Ureter (tissue), 1 donor: ENCODE measurements at places on chromosomes 13 and 19.

DNA sequence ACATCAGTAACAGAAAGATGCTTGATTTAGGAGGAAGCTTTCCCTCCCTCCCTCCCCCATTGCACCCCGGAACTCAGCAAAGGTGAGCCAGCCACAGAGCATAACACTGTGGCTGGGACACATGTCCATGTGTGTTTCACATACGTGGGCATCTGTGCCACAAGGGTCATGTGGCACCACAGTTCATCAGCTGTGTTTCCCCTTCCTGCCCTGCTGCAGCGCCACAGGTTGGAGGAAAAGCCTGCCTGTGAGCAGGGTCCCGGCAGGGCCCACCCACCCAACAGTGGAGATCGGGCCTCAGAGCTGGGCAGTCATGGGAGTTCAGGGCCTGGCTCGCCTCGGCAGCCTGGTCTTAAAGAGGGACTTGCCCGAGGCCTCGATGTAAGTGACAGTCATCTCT is 2.8 kb downstream of the ACP5 start:
- no peak for DNase-seq

GRCh38 chr13:26074706-26075105 is 22.9 kb upstream of the SHISA2 start:
- DNase-seq = no peak

- DNase-seq = no peak
These were observed 136.4 kb upstream of the HTR2A start for GRCh38 chr13:47033216-47033615.

- no peak for DNase-seq
These were observed 26.0 kb downstream of the CERS1 start for GRCh38 chr19:18869781-18870530.

DNA sequence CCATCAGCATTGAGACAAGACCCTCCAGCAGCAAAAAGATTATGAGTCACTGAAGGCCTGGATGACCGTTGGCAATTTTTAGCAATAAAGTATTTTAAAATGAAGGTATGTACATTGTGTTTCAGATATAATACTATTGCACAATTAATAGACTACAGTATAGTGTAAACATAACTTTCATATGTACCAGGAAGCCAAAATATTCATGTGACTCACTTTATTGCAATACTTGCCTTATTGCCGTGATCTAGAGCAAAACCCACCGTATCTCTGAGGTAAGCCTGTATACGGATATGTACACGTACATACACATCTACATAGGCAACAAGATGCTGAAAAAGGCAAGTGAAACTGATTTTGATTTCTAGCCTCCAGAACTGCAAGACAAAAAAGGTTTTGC is 103.3 kb downstream of the EDNRB start:
- no peak for DNase-seq

DNA sequence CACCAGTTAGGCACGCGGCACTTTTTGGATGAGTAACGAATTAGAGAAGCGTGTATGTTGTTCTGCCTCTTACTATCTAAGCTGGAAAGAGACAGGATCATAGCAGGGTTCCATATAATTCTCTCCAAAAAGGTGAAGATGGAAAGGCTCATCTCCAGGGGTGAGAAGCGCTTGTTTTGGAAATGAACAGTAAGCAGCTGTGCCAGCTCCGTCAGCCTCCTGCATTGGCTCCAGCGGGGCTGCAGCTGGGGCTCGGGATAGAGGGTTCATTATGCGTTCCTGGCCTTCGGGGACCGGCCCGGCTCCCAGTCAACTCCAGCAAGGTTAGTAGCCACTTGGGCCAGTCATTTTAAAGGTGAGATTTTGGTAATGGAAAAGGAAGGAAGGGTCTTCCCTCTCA is 155.5 kb downstream of the COL4A1 start:
- DNase-seq = no peak

DNA sequence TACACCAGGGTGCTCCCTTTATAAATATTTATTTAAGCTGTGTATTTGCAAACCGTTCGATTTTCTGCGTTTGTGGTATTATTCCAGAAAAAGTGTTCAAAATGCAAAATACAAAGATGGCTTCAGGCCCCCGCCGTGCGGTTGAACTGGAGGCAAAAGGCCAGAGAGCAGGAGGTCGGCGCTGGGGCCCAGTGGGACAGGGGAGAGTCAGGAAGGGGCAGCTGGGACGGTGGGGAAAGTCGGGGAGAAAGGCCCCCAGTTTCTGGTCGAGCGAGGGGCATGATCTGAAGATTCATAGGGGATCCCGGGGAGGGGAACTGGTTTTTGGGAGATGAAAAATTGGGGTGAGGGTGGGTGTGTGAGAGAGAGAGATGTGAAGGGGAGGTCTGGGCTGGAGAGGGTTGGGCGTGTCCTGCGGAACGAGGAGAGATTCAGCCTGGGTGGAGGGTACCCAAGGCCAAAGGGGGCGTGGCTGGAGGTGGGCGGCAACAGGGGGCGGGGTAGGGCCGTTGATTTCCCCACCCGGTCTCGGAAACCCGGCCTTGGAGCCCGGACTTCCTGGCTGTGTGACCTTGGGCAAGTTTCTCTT is 678 bp downstream of the ISOC2 start:
- peak; percentile 91 for DNase-seq

- DNase-seq = no peak
These were observed 10.7 kb downstream of the ANO8 start for GRCh38 chr19:17323964-17324332.

- DNase-seq = no peak
These were observed 10.7 kb downstream of the EPSTI1 start for GRCh38 chr13:42981317-42981716.

DNA sequence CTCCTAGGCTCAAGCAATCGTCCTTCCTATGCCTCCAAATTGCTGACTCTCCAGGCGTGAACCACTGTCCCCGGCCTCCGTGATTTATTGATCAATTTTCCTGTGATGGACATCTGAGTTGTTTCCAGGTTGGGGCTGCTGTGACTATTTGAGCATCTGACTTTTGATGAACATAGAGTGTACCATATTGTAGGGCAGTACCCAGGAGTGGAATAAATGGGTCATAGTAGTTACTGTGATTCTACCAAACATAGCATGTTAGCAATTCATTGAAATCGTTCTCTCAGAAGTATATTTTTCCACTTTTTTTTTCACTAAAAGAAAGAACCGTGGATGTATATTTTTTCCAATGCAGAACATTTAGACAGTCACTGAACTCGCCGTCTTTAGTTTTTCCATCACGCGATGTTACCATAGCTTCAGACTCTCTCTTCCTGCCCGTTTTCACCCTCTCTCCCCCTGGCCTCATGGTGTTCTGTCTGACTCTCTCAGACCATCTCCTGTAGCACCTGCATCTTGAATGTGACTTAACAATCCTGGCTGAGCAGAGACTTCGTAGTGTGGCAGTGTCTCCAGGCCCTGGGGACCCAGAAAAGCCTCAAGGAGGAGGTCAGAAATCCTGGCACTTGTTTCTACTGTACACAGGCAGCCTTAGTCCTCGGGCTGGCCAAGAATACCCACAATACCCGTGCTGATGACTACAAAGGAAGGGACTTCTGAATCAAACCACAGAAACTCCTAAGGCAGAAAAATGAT is 3.2 kb upstream of the RASGRP4 start:
- DNase-seq = no peak

DNA sequence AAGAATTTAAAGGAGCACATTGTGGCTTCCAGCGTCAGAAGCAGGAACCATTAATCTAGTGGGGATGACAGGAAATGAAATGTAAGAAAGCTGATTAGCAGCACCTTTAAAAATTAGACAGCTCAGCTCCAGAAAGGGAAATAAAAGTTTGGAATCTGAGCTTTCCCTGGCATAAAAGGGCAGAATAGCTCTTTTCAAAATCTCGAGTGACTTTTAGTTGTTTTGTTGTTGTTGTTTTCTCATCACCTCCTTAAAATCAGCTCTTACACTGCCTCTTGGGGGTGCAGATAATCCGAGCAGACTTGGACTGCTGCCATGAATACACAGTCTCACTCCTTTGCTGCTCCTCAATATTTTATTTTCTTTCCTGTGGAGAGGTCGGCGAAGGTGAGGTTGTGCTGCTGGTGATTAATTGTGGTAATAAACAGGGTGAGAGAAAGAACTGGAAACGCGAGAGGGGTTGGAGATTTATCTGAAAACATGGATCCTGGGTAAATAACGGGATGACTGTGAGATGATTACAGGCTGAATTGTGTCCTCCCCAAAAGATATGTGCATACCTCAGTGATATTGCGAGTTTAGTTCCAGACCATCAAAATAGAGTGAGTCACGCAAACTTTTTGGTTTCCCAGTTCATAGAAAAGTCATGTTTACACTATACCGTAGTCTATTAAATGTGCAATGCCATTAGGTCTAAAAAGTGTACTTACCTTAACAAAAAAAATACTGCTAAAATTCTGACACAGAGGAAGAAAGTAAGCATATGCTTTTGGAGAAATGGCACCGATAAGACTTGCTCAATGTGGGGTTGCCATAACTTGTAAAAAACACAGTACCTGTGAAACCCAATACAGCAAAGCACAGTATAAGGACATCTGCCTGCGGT is 787.7 kb downstream of the UQCRFS1 start:
- DNase-seq = no peak

DNA sequence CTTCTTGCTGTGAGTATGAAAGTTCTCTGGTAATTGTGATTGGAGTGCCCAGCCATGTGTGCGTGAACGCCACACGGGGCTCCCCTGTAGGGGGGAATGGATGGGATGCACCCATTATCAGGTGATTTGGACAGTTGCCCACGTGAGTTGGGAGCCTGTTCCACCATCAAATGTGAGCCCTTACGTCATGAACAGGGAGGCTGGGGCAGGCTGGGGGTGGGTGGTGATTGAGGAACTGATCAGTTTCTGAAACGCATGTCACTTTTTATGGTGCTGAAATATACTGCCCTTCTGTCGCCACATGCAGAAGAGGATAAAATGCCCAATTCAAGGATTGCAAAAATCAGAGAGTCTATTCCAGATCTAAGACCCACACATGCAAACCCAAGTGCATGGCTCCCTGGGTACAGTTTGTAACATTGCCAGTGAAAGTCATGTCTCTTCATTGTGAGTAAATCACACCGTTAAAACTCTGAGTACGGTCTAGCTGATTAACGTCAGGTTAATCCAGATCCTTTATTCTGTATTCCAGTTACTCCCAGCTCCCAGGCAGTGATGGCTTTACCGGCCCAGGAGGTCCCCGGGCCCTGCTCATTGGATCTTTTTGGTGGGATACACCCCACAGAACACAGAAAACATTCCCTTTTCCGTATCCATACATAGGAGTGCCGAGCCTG is 90.2 kb downstream of the RAB20 start:
- DNase-seq = no peak

GRCh38 chr13:94706843-94707399 is 5.4 kb downstream of the SOX21 start:
- no peak for DNase-seq

DNA sequence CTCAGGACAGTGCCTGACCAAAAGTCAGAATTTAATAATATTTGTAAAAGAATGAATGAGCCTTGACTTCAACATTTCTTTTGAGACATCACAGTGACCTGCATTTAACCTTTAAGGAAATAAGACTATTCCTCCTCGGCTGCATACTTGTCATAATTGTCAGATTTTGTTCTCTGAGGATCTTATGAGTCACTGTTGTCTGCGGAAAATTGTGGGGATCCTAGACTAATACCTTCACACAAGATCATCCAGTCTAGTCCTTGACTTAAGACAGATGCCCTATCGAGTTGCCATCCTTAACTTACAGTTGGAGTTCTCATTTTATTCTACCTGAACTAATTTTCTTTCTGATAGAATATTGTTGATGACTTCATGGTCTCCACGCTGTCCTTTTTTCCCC is 198.4 kb downstream of the DLEU7 start:
- DNase-seq = no peak

DNA sequence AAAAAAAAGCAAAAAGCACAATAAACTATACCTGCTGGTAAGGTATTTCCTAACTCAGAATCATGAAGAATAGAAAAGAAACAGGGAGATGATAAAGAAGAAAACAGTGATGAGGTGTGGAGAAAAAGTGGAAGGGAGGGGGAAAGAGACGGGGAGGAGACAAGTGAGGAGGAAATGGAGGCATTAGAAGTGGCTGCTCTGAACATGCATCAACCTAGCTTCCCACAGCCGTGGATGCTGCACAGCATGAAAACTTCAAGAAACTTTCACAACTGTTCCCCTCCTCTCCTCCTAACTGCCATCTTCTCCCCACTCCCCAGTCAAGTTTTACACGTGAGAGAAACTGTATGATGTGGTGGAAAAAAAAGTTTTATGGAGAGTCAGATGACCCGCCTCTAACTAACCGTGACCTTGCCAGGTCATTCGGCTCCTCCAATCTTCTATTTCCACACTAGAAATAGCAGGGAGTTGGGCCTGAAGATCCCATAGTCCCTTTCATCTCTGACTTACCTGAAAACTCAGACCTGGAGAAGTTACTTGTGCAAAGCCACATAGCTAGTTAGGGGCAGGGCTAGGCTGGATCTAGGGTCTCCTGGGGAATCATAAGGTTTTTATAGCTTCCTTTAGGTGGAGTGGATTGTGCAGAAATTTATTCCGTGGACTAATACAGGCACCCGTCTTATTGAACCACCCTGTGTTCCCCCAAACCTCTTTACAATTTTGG is 461.9 kb downstream of the KLF5 start:
- no peak for DNase-seq

DNA sequence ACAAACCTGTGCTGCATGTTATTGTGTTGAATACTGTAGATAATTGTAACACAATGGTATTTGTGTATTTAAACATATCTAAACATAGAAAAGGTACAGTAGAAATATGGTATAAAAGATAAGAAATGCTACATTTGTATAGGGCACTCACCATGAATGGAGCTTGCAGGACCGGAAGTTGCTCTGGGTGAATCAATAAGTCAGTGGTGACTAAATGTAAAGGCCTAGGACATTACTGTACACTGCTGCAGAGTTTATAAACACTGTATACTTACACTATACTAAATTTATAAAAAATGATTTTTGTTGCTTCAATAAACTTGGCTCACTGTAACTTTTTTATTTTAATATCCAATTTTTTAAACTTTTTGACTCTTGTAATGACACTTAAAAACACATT is 34.4 kb downstream of the LMO7 start:
- DNase-seq = no peak

GRCh38 chr19:873084-873483 is 13.6 kb downstream of the CFD start:
- DNase-seq = no peak

GRCh38 chr19:29323440-29324290 is 110.7 kb upstream of the UQCRFS1 start:
- peak; percentile 37 for DNase-seq

DNA sequence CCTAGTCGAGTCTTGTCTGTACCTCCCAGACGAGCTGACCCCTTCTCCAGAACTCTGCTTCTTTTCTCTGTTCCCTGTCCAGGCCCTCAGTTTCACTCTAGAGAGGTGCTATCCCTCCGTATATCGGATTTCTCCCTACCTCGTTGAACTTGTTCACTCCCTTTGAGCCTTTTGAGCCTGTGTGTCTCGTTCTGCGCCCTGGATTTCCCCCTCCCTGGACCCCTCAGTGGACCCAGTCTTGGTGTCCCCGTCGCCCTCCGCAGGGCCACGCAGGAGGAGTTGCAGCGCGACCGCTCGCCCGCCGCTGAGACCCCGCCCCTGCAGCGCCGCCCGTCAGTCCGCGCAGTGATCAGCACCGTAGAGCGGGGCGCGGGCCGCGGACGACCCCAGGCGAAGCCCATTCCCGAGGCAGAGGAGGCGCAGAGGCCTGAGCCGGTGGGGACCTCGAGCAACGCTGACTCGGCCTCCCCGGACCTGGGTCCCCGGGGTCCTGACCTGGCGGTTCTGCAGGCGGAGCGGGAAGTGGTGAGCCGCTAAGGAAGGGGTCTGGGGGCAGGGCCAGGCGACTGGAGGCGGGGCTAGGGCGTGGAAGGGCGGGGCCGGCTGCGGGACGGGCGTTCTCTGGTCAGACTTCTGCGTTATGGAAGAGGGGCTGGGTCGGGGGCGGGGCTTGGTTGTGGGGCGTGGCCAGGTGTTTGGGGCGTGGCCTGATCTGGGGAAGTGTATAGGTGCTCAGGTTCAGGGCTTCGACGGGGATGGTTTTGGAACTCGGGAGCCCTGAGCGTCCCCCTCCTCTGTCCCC is 5.5 kb downstream of the EPS8L1 start:
- peak; percentile 86 for DNase-seq
